ENCODE measurements at places on chromosomes 2 and 18. TPM values are rescaled to one million over a fixed set of nuclear protein-coding genes. Genes with fewer than 3 reads are reported as not detected.

RPRD1A gene
- total RNA-seq: 58.8 TPM

FAM98A gene
- 41.3 TPM for total RNA-seq

LRATD1 gene
- 1.9 TPM for total RNA-seq

KYNU gene
- 6.9 TPM for total RNA-seq

CABYR gene
- total RNA-seq: 7.6 TPM

DSEL gene
- 16.4 TPM for total RNA-seq

RASGRP3 gene
- 10.9 TPM for total RNA-seq

BMPR2 gene
- total RNA-seq: 83.6 TPM

TWIST2 gene
- 18.6 TPM for total RNA-seq

EGR4 gene
- total RNA-seq: not detected

GNLY gene
- 2.4 TPM for total RNA-seq

FHOD3 gene
- total RNA-seq: 29.8 TPM

PLEK gene
- total RNA-seq: 10.8 TPM

GPR55 gene
- total RNA-seq: 0.14 TPM

CDKL4 gene
- total RNA-seq: 1.2 TPM

IL36A gene
- total RNA-seq: not detected

AGFG1 gene
- 82.8 TPM for total RNA-seq

LIPG gene
- total RNA-seq: 1.2 TPM

All from posterior vena cava (tissue), 2 donors.